Uterus (tissue), 4 donors: ENCODE measurements at places on chromosomes 12 and 14. TPM values are rescaled to one million over a fixed set of nuclear protein-coding genes. Genes with fewer than 3 reads are reported as not detected.
A peak's percentile ranks its signal among the peaks of the same experiment; 100 is the strongest.

Gene SLCO1A2
- not detected for total RNA-seq

Gene MANSC4
- total RNA-seq = not detected

DNA sequence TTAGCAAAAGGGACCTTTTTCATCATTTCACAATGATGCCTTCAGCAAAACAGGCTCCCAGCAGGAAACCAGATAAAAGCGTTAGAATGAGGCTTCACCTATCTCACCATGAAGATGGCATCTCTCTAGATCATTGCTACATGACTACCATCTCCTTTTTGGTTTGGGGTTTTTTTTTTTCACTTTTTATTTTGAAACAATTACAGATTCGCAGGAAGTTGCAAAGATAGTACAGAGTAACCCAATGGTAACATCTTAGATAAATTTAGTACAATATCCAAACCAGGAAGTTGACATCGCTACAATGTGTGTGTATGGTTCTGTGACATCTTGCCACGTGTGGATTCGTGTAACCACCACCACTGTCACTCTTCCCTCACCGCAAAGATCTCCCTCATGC lies 22.3 kb upstream of the PWP1 start:
- H3K27me3 ChIP-seq = no peaks in the 10 kb centered on the region
- no peaks in the 10 kb centered on the region for H3K36me3 ChIP-seq
- DNase-seq = no peak
- H3K4me1 ChIP-seq = no peaks in the 10 kb centered on the region
- no peak overlapping the region for H3K4me3 ChIP-seq

DNA sequence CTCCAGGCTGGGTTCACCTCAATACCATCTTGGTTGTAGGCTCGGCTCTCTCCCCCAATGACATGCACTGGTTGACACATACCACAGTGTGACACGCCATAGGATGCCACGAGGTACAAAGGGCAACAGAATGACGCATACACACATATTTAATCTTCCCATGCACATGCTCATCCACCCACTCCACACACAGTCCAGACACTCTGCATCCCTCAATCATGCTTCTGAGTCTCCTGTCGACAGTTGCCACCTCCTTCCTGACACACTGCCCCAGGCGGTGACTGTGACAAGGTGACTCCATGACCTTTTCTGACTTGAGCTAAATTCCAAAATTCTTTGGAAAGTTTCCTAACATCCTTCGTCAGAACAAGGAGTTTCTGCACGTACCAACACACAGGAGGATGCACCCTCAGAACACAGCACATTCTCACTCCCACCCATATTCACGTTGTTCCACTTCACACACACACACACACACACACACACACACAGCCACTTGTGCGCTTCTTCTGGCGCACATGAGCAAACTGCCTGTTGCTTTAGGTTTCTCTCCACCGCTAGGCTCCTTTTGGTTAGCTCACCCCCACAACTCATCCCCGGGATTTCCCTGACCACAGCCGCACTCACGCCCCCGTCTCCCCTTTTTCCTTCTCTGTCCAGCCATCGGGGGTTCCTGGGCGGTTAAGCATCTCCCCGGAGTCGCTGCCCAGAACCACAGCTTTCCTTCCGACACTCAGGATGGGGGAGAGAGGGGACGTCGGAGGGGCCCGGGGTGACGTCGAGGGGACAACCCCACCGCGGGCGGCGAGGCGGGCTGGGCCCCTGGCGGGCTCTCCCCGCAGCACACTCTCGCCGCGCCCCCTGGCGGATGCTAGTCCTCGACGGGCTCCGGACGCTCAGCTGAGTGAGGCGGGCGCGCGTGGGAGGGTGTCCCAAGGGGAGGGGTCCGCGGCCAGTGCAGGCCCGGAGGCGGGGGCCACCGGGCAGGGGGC lies 536 bp upstream of the WNT1 start:
- H3K4me1 ChIP-seq = no peaks in the 10 kb centered on the region
- H3K4me3 ChIP-seq = no peak overlapping the region
- H3K27me3 ChIP-seq = peaks cover 55% of the 10 kb centered on the region
- no peak overlapping the region for H3K27ac ChIP-seq
- no peaks in the 10 kb centered on the region for H3K36me3 ChIP-seq

GRCh38 chr12:6443361-6443983 lies 1.3 kb upstream of the CD27 start:
- H3K4me3 ChIP-seq = no peak overlapping the region
- H3K27ac ChIP-seq = no peak overlapping the region
- H3K4me1 ChIP-seq = no peaks in the 10 kb centered on the region
- no peaks in the 10 kb centered on the region for H3K27me3 ChIP-seq

- H3K27ac ChIP-seq = no peak overlapping the region
- H3K36me3 ChIP-seq = no peaks in the 10 kb centered on the region
- H3K27me3 ChIP-seq = no peaks in the 10 kb centered on the region
- H3K4me1 ChIP-seq = no peaks in the 10 kb centered on the region
Measured at GRCh38 chr14:45298423-45299117, 45.6 kb upstream of the MIS18BP1 start.

DNA sequence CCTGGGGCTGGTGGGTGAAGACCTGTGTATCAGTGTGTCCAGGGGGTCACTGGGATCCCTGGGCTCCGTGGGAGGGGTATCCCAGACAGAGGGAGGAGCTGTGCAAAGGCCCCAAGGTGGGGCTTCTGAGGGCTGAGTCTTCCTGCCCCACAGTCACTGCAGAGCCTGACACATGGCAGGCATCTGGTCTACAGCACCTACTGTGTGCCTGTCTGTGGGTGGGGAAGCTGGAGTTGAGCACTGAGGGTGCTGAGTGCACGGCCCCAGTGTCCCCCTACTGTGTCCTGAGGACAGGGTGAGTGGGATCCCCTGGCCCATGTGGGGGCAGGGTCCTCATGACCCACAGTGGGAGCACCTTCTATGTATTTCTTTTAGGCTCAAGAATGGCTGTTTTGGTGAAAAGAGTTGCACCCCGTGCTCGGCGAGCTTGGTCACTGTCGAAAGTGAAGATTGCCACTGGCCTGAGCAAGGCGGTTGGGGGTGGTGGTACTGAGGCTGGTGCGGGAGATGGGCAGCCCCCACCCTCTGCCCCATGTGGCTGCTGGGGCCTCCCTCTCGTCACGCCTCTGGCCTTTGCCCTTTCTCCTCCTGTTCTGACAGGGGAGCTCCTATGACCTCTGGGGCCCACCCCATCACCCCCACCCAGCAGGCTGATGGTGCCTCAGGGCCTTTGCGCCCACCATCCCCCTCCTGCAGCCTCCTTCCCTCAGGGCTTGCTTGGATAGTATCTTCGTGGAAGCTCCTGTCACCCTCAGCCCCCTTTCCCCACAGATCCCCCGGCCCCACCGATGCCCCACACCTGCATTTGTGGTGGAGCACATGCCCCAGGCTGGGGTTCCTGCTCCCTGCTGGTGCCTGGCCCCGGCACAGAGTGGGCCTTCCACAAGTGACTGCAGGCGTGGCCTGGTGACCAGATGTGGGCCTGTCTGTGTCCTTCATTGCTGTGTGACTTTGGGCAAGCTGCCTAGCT lies 55.8 kb downstream of the BEGAIN start:
- H3K4me3 ChIP-seq = no peak overlapping the region
- no peaks in the 10 kb centered on the region for H3K27me3 ChIP-seq
- no peak overlapping the region for H3K27ac ChIP-seq
- no peaks in the 10 kb centered on the region for H3K36me3 ChIP-seq
- no peaks in the 10 kb centered on the region for H3K4me1 ChIP-seq
- DNase-seq = peak; percentile 15

- peaks cover 12% of the 10 kb centered on the region for H3K4me1 ChIP-seq
- H3K27ac ChIP-seq = peak overlapping the region; percentile 83
- H3K4me3 ChIP-seq = no peak overlapping the region
- no peaks in the 10 kb centered on the region for H3K27me3 ChIP-seq
- H3K36me3 ChIP-seq = no peaks in the 10 kb centered on the region
- peak; percentile 38 for DNase-seq
Measured at GRCh38 chr14:50062438-50063085, 53.8 kb downstream of the VCPKMT start.

DNA sequence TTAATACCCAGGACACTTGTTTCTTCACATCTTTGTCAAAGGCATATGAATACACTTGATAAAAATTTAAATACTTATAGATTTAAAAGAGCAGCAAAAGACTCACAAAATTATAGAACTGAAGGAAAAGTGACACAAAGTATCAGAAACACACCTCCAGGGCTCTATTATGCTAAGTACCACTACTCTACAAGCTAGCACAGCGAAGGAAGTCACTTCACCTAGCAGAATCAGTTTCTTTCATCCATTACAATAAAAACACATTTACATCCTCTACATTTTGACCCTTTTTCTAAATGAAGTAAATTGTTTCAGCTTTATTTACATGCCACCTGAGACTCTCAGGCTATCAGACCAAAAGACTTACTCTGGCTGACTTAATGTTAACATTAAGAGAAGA lies 26.6 kb upstream of the PTPRB start:
- DNase-seq = no peak
- H3K27ac ChIP-seq = no peak overlapping the region
- H3K4me3 ChIP-seq = no peak overlapping the region
- no peaks in the 10 kb centered on the region for H3K4me1 ChIP-seq

DNA sequence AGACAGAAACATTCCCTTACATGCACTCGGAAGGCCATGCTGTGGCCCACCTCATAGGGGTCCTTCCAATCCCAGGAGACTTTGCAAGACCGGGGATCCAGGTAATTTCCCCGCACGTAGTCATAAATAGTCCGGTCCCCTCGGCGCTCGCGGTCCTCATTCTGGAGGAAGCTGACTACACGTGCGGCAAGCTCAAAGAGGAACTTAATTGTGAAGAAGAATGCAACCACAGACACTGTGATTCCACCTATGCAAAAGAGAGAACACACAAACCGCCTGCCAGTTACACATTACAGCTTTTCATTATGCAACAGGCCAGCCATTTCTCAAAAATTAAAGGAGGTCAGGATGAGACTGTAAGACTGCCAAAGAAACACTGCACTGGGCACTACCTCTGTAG lies 28.4 kb downstream of the AREL1 start:
- no peak for DNase-seq
- no peaks in the 10 kb centered on the region for H3K4me1 ChIP-seq
- no peak overlapping the region for H3K27ac ChIP-seq
- H3K27me3 ChIP-seq = no peaks in the 10 kb centered on the region
- no peak overlapping the region for H3K4me3 ChIP-seq

DNA sequence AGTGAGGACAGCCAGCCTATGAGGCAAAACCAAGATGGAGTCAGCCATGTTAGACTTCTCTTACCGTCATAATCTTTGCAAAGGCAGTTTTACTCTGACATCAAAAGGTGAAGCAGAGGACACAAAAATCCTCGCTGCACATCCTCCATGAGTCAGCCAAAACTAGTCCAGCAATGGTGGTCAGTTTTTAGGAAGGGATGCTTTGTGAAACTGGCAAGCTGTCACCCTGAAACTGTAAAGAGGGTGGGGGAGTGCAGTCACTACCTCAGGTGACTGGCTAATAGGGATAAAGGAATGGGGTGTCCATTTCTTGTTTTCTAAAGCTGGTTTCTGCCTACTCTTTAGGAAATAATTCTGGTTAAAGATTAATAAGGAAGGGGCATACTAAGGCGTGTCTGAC lies 5.4 kb upstream of the CIPC start:
- DNase-seq = no peak
- no peak overlapping the region for H3K27ac ChIP-seq
- no peaks in the 10 kb centered on the region for H3K36me3 ChIP-seq
- H3K27me3 ChIP-seq = no peaks in the 10 kb centered on the region
- H3K4me3 ChIP-seq = no peak overlapping the region
- H3K4me1 ChIP-seq = no peaks in the 10 kb centered on the region

GRCh38 chr12:29782871-29783772 lies 620 bp downstream of the TMTC1 start:
- H3K36me3 ChIP-seq = no peaks in the 10 kb centered on the region
- H3K4me3 ChIP-seq = peak overlapping the region; percentile 64
- peak; percentile 27 for DNase-seq
- H3K27me3 ChIP-seq = no peaks in the 10 kb centered on the region

DNA sequence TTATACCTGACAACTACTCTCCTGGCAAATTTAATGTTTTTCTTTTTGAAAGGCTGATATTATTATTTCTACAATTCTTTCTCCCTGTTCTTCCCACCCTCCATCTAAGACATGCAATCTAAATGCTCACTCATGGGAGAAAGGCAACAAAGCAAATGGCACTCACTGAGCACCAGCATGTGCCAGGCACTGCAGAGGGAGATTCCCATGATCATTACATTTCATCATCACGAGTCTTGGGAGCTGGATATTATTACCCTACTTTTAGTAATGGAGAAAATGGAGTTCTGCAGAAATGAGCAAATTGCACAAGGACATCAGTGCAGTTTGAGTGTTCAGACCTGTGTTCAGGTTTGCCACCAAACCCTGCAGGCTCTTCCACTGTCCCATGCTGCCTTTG lies 27.9 kb downstream of the PPM1H start:
- H3K27me3 ChIP-seq = no peaks in the 10 kb centered on the region
- no peak overlapping the region for H3K4me3 ChIP-seq
- H3K36me3 ChIP-seq = no peaks in the 10 kb centered on the region
- H3K4me1 ChIP-seq = no peaks in the 10 kb centered on the region
- no peak for DNase-seq
- no peak overlapping the region for H3K27ac ChIP-seq

GRCh38 chr14:64112867-64113678 lies 181.1 kb downstream of the ESR2 start:
- no peaks in the 10 kb centered on the region for H3K4me1 ChIP-seq
- no peaks in the 10 kb centered on the region for H3K36me3 ChIP-seq
- no peak overlapping the region for H3K27ac ChIP-seq
- no peak overlapping the region for H3K4me3 ChIP-seq

- no peaks in the 10 kb centered on the region for H3K27me3 ChIP-seq
- DNase-seq = no peak
- no peaks in the 10 kb centered on the region for H3K36me3 ChIP-seq
- H3K4me3 ChIP-seq = peak overlapping the region; percentile 81
- H3K4me1 ChIP-seq = no peaks in the 10 kb centered on the region
- no peak overlapping the region for H3K27ac ChIP-seq
Measured at GRCh38 chr12:132558861-132559623, 51.3 kb downstream of the LRCOL1 start.

- H3K4me3 ChIP-seq = no peak overlapping the region
- DNase-seq = no peak
- H3K36me3 ChIP-seq = no peaks in the 10 kb centered on the region
- H3K27ac ChIP-seq = no peak overlapping the region
- no peaks in the 10 kb centered on the region for H3K27me3 ChIP-seq
Measured at GRCh38 chr14:71328183-71328582, 420.9 kb downstream of the PCNX1 start.

- no peaks in the 10 kb centered on the region for H3K36me3 ChIP-seq
- peak; percentile 89 for DNase-seq
- H3K27me3 ChIP-seq = no peaks in the 10 kb centered on the region
- H3K4me3 ChIP-seq = peak overlapping the region; percentile 8
- peaks cover 9% of the 10 kb centered on the region for H3K4me1 ChIP-seq
Measured at GRCh38 chr12:47736877-47737676, 11.8 kb upstream of the ENDOU start.

DNA sequence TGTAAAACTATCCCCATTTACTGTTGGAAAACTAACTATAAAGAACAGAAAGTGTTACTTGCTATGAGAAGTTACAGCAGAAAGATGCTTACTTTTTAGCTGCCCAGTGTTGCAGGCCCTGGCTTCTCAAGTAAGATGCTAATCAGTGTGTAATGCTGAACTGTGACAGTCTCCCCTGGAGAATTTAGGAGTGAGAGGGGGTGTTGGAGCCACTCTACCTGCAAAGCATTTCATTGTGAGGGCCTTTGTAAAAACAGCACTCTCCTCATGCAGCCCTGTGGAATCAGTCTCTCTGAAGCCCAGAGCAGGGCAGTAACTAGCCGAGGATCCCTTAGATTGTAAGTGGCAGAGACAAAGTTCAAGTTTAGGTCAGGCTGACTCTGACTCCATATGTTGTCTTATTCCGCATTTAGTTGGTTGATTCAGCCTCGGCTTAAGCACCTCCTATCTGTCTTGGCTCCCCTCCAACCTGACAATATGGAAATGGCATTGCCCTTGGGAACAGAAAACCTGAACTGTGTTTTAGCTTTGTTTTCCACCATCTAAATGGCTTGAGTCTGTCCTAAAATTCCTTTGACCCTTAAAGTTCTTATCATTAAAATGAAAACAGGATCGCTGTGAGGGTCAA lies 141.3 kb downstream of the PRKCH start:
- H3K36me3 ChIP-seq = no peaks in the 10 kb centered on the region
- no peaks in the 10 kb centered on the region for H3K27me3 ChIP-seq
- H3K4me1 ChIP-seq = no peaks in the 10 kb centered on the region
